Nucleus accumbens (tissue), 56 donors: ENCODE measurements at places on chromosomes 1 and 21.

DNA sequence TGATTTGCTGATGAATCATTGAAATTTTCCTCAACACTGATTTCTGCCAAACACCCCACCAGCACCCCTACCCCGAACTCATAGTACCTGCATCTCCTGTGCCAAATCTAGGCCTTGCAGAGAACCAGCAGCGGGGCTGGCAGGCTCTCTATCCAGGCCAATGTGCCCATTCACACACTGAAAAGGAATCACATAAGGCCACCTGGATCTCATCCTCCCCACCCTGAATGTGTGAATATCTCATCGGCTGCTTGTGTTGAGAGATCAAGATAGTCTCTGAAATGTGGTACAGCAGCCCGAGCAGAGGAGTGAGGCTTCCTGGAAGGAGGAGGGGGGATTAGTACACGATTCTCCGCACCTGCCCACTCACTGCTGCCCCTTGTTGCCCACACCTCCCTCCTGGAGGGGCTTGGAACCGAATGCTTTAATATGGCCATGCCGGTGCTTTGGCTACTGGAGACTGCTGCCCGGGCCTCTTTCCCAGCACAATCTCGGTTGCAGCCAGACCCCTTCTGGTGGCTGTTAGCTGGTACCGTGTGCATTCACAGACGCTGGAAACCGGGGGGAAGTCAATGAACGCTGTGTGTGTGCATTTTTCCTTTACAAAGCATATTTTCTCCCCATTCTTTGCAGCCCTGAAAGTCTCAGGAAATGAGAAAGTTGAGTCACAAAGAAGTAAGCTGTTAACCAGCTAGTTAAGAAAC lies 619.5 kb downstream of the MATN1 start:
- DNase-seq, result no peak

GRCh38 chr1:246730839-246731238 lies 6.6 kb downstream of the SCCPDH start:
- DNase-seq, result no peak

DNA sequence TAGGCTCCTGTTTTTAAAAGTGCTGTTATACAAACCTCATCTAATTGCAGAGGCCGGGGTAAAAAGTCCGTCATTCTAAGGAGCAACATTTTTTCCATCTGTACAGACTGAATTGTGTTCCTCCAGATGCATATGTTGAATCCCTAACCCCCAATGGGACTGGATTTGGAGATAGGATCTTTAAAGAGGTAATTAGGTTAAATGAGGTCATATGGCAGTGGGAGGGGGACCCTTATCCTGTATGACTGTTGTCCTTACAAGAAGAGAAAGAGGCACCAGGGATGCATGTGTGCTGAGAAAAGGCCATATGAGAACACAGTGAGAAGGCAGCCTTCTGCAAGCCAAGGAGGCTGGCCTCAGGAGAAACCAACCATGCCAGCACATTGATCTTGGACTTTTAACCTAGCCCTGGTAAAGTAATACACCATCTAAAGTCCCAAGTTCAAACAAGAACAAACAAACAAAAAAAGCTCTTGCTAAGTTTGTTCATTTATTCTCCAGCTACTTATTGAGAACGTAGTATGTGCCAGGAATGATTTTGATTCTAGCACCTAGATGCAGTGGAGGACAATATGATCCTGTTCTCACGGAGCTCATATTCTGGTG lies 352.4 kb downstream of the NTNG1 start:
- no peak for DNase-seq

- DNase-seq, result peak; percentile 89
Measured at GRCh38 chr21:46285761-46286647, at the start of gene YBEY. YBEY (plus strand) TSS chr21:46286342; CDS start chr21:46286914, 572 bp downstream.

GRCh38 chr1:157833145-157833544 lies 8.5 kb downstream of the CD5L start:
- no peak for DNase-seq

GRCh38 chr1:226799634-226800281 lies 60.7 kb upstream of the ITPKB start:
- no peak for DNase-seq

DNA sequence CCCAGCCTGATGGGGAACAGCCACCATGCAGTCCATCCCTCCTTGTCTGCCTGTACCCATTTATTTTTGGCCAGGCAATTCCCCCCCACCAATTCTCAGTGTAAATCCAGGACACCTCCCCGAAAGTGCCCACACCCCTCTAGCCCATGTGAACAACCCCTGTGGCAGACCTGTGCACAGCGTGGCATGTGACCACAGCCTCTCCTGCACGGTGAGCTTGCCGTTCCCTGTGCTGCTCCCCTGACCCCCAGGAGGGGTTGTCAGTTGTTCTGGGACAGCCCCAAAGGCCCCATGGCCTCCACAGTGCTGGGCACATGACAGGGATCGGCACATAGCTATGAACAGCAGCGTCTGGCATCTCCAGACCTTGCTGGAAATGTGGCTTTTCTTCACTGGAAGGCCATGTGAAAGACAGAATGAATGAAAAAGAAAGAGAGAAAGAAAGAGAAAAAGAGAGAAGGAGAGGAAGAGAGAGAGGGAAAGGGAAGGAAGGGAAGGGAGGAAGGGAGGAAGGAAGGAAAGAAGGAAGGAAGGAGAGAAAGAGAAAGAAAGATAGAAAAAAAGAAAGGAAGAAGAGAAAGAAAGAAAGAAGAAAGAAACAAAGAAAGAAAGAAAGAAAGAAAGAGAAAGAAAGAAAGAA lies 3.9 kb downstream of the CAPN9 start:
- DNase-seq, result no peak

DNA sequence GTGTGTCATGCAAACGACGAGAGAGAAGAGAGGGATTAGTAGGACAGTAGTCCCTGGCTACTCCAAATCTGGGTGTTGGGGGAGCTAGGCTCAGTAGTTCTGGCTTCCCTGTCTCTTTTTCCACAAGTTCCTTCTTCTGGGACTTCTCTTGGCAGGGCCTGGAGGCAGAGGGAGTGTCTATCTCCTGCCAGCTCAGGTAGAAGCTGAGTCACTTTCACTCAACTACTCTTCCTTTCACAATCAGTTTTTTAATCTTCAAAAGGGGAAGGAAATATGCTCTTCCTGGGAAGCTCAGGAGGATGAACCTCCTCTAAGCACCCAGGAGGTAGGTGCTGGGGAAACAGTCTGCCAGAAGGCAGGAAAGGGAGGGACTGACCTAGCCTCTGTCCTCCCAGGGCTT lies 35.2 kb upstream of the MAGOH start:
- no peak for DNase-seq

GRCh38 chr21:36035381-36035791 lies 24.9 kb downstream of the SETD4 start:
- DNase-seq, result no peak

- no peak for DNase-seq
Measured at GRCh38 chr1:77704736-77705135, 22.3 kb upstream of the ZZZ3 start.

DNA sequence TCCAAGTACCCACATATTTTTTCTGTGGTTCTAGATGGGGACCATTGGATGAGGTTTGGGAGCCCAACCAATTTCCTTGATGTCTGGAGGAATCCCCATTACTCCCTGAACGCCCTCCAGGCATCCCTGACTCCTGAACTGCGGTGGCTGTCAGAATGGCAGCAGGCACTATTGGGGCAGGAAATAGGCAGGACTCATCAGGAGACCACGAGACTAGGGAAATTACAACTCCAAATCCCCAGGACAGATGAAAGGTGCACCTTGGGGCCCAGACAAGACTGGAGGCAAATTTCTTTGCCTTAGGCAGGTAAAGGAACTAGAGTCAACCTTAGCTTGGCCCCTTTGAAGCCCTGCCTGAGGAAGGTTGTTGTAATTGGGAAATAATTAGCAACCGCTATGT lies 1.1 kb downstream of the CGN start:
- no peak for DNase-seq

GRCh38 chr1:118326960-118327629 lies 142.1 kb upstream of the SPAG17 start:
- no peak for DNase-seq

GRCh38 chr1:63917571-63918417 lies 144.0 kb downstream of the ROR1 start:
- DNase-seq, result no peak

DNA sequence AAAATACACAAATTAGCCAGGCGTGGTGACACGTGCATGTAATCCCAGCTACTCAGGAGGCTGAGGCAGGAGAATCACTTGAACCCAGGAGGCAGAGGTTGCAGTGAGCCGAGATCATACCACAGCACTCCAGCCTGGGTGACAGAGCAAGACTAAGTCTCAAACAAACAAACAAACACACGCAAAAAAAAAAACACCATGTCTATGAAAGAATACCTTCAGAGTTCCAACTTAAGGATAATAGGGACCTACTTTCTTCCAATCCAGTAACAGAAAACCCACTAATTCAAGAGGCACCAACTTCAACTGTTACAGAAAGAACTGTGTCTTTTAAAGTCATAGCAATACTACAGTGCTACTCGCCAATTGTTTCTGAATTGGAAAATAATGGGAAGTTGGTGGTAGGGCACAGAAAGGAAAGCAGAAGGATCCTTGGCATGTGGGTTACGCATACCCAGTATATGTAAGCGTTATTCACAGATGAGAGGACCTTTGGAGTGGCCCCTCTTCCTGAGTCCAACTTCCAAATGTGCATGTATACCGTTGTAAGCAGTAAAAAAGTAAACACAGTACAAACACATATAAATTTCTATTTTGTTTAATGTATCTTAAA lies 87.0 kb downstream of the ACBD6 start:
- no peak for DNase-seq

DNA sequence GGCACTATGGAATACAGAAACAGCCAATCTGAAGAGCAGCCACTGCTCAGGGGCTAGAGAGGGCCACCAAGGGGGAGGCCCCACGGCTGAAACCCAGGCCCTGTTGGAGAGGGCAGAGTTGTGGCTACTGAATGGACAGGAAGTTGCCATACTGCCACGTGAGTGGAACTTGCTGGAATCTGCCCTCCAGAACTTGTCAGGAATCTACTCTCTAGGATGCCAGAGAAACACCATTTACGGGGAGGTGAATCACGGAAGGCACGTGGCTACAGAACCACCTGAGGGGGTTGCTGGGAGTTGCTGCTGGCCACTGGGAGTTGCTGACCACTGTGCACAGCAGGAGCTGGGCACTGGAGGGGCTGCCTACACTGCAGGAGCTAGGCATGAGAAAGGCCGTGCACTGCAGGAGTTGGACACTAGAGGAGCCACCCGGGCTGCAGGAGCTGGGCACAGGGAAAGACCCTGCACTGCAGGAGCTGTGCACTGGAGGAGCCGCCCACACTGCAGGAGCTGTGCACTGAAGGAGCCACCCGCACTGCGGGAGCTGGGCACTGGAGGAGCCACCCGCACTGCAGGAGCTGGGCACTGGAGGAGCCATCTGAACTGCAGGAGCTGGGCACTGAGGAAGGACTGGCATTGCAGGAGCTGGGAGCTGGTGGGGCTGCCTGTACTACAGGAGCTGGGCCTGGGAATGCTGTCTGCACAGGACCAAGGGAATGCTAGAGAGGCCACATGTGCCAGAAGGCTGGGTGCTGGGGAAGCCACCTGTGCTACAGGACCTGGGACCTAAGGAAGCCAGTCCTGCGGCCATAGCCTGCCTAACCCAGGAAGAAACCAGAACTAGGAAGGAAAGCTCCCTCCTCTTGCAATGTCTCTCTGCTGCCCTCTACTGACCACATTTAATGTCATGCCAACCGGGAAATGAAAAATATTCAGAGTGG lies 343.4 kb downstream of the MATN1 start:
- DNase-seq, result peak; percentile 8

- no peak for DNase-seq
Measured at GRCh38 chr1:28112388-28113241, 24.2 kb upstream of the EYA3 start.

DNA sequence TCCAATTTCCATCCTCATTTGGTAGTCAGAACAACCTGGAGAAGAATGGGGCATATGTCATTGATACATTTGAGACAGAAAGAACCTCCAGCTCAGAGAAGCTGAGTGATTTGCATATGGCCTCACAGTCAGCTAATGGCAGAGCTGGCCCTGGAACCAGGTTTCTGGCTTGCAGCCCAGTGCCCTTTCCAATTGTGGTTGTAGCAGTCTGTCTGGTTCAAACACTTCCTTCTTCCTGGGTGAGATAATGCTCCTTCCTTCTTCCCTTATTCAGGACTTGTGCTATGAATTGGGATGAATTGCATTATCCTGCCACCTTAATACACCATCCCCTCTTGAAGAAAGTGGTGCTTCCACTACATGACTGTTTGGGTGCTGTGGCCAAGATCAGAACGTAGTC lies 24.2 kb downstream of the SLC5A9 start:
- no peak for DNase-seq

DNA sequence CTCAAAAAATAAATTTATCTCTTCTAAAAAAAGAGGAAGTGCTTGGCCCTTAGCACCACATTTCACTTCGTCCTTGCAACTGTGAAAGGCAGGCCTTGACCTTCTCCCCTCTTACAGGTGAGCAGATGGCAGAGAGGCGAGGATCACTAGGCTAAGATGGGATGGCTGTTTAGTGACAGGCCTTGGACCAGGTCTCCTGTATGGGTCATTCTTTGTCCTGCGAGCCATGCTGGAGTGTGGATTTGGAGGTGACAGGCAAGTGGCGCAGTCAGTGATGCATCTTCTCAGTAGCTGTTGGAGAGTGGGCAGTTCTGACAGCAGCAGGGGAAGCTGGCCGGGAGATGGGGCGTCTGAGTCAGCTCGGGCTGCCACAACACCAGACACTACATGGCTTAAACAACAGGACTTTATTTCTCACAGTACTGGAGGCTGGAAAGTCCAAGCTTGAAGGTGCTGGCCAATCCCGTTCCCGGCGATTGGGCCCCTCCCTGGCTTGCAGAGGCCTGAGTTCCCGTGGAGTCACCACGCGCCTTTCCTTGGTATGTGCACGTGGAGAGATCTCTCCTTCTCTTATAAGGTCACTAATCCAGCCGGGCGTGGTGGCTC lies 16.5 kb downstream of the SLC27A3 start:
- no peak for DNase-seq

DNA sequence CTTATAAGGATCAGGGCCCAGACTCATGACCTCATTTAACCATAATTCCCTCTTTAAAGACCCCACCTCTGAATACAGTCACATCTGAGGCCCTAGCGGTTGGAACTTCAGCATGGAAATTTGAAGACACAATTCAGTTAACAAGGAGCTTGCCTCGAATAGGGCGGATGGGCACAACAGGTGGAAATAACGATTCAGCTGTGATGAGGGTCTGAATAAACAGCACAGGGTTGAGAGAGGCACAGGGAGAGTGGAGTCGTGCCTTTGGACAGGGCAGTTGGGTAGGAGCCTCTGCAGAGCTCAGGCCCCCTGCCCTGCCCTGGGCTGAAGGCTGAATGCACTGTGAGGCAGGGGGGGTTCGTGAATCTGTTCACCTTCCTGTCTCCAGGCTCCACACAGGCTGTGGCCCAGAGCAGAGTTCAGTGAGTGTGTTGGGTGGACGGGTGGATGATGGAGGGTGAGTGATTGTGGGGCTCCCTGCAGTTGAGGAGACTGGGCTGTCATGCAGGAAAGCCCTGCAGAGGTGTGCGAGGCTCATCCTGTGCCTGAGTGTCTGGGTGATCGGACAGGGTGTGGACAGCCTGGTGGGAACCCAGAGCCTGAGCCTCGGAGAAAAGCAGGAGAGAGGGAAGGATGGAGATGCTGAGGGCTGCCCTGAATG lies 243.1 kb downstream of the FOXD2 start:
- DNase-seq, result no peak

GRCh38 chr1:79633456-79633855 lies 626.9 kb upstream of the ADGRL4 start:
- no peak for DNase-seq
